Mammary epithelial cell (primary cell): ENCODE measurements at places on chromosomes 16 and 17. TPM values are rescaled to one million over a fixed set of nuclear protein-coding genes. Genes with fewer than 3 reads are reported as not detected.

GRCh38 chr17:28988475-28988874, 17.4 kb downstream of the SEZ6 start:
- DNase-seq: no peak

- peak; percentile 56 for DNase-seq
These were observed 488 bp downstream of the HOXB9 start for GRCh38 chr17:48625495-48626244.

- no peak for DNase-seq
These were observed 71.6 kb downstream of the WIPI1 start for GRCh38 chr17:68385490-68386215.

DNA sequence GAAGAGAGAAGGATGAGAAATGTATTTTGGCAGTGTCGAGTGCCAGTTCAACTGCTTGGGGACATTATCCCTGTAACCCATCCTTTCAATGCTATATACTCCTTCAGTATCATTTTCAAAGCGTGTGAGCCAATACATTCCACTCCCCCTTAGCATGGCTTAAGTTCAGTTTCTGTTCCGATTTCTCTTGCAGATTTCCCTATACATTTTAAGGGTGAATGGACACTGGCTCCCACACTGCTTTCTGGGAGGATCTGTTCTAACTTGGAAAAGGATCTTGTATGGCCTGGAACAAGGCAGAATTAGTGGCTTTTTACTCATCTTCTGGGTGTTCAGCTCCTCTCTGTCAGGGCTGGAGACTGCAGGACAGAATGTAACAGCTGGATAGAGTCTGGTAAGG, 333.8 kb downstream of the HAPSTR1 start:
- no peak for DNase-seq

- no peak for DNase-seq
These were observed 10.3 kb downstream of the RETREG3 start for GRCh38 chr17:42598905-42599304.

DNA sequence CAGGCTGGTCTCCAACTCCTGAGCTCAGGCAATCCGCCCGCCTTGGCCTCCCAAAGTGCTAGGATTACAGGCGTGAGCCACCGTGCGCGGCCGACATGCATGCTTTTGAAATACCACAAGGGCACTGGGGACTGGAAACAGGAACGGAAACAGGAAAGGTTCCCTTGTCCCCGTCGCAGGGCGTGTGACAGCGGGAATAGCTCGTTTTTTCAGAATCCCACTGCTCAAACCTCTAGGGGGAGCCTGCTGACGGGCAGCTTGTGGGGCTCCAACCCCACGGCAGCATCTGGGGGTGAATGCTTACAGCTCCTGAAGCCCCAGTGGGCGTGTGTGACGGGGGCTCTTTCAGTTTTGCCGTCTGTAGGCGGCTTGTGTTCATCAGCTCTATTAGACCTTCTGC, 18.8 kb upstream of the ASGR2 start:
- DNase-seq: no peak

- DNase-seq: peak; percentile 86
These were observed 44.9 kb downstream of the PRSS54 start for GRCh38 chr16:58249780-58250478.

DNA sequence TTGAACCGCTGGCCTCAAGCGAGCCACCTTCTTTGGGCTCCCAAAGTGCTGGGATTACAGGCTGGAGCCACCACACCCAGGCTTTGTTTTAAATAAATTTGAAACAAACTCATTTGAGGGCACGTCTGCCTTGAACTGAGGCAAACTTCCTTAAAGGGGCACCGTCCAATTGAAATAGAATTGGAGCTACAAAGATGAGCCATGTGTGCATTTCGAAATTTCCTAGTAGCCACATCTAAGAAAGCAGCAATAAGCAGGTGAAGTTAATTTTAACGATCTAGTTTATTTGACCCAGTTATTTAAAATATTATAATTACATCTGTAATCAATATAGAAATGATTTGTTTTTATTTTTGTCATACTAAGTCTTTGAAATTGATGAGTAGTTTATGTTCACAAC, 755 bp upstream of the C16orf89 start:
- no peak for DNase-seq

- DNase-seq: no peak
These were observed 82.7 kb upstream of the CDYL2 start for GRCh38 chr16:80887062-80887461.

GRCh38 chr17:39270923-39271322, 45.2 kb upstream of the STAC2 start:
- DNase-seq: peak; percentile 2

Gene LHX1
- total RNA-seq: not detected in 2 replicates

DNA sequence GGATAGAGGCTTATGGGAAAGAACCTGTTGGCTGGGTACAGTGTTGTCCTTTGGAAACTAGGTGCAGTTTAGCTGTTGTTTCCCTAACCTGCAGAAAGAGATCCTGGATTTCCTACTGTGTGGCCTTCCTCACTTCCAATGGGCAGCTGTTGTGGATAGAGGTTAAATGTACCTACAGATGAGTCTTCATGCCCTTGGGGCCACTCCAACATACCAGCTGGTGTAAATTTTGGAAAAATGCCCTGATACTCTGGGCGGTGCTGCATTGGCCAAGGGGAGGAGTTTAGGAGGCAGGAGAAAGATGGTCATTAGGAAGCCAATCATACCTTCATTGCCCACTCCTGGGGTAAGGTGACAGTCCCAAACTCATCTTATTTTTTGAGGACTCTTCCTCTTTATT, 70.2 kb downstream of the SNX11 start:
- no peak for DNase-seq

Gene ACSM2A
- total RNA-seq: not detected in 2 replicates

Gene LGALS9
- 0.47 TPM in 1 of 2 replicates, not detected in the other for total RNA-seq

GRCh38 chr17:40974366-40974765, 7.6 kb upstream of the KRT39 start:
- DNase-seq: no peak
